Osteocyte (in vitro differentiated cells): ENCODE measurements at places on chromosomes 12 and 14. TPM values are rescaled to one million over a fixed set of nuclear protein-coding genes. Genes with fewer than 3 reads are reported as not detected.
A peak's percentile ranks its signal among the peaks of the same experiment; 100 is the strongest.

Gene ALG10B
- total RNA-seq, result 11.8 and 12.5 TPM in 2 replicates

Gene BCL2L14
- total RNA-seq, result not detected in 2 replicates

GRCh38 chr14:92760524-92760805 lies 12.0 kb upstream of the LGMN start:
- no peak for DNase-seq

- peak; percentile 56 for DNase-seq
Observed at GRCh38 chr14:105107351-105107750, 42.1 kb upstream of the GPR132 start.

GRCh38 chr14:76193696-76194095 lies 42.0 kb downstream of the GPATCH2L start:
- DNase-seq, result no peak

DNA sequence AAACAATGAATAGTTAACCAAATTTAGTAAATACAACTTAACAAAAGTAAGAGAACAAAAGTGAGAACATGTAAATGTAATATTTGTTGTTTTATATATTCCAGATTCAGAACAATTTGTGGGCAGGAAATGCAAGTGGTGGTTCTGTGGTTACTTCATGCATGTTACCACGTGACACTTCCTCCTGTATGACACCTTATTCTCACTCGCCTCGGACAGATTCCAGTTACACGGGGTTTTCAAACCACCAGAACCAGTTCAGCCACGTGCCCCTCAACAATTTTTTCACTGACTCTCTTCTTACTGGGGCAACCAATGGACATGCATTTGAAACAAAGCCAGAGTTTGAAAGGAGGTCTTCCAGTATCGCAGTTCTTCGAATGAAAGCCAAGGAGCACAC lies 21.0 kb downstream of the ALX1 start:
- DNase-seq, result no peak

Gene OR10G2
- not detected in 2 replicates for total RNA-seq

DNA sequence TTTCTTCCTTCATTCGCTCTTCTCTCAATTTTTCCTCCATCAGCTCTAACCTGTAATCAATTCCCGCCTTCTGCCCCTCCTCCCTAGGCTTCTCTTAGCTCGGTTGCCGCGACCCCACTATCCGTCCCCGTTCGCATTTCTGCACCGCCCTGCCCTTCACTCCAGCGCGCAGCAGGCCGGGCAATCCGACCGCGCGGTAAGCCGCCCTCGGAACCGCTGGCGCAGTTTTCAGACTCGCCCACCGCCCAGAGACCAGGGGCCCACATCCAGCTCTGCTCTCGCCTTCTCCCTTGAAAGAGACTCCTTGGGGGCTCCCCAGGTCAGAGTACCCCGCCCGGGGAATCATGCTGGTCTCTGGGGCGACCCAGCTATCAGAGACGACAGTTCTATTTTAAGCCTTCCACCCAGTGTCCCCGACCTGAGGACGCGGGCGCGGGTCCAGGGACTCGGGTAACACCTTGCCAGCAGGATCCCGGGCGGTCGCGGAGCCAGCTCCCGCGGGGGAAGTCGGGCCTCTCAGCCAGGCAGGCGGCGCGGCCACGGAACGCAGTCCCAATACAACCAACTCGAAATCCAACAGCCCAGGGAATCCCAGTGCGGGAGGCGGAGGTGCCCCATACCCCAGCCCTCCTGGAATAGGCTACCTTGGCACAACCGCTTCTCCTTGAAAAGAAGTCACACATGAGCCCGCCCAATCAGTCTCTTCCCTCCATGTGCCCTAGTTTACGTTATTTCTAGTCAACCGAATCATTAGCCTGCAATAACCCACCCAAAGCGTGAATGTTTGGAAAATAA lies 5.7 kb upstream of the SLC38A4 start:
- no peak for DNase-seq

DNA sequence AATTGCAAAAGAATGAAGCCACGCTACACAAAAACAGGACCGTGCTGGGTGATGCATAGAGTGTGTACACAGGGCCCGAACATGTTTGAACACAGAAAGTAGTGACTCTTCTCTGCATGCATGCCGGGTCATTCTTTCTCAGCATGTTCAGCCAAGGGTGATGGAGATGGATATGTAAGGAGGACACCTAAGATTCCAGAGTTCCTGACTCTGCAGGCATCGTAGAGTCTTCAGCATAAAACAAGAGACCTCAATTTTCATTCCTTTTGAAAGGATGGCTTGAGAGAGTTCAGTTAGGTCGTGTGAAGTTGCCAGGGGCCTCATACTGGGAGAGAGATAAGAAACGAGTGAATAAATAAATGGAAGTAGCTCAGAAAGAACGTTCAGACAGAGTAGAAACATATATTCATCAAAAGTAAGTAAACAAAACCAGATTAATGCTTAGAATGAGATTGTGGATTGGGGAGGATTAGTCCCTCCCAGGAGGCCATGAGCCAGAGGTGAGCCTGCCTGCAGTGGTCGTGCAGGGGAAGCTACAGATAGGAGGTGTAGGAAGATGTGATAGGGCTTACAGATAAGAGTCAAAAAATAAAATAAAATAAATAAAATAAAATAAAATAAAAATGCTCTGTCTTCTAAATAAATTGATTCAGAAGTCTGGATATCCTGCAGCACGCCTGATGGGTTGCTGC lies 27.6 kb upstream of the SEL1L start:
- no peak for DNase-seq

DNA sequence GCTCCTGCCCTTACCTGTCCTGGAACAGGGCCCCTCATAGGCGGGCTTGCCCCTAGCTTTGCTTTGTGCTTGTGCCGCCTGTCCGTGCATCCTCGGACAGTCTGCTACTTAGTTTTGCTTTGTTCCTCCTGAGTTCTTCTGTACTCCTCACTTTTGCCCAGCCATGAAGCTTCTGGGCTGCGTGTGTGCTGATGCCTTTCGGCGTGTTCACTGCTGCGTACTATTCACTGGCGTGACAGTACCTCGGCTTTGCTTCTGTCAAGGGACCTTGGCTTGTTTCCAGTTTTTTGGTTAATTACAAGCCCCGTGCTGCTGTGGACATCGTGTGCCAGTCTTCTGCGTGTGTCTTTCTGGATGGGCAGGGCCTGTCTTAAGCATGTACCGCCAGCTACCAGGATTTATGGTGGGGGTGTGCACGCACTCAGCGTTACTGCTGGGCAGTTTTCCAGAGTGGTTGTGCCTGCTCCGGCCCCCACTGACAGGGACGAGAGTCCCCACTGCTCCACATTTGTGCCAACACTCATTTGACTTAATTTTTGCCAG lies 2.5 kb downstream of the PACS2 start:
- no peak for DNase-seq

DNA sequence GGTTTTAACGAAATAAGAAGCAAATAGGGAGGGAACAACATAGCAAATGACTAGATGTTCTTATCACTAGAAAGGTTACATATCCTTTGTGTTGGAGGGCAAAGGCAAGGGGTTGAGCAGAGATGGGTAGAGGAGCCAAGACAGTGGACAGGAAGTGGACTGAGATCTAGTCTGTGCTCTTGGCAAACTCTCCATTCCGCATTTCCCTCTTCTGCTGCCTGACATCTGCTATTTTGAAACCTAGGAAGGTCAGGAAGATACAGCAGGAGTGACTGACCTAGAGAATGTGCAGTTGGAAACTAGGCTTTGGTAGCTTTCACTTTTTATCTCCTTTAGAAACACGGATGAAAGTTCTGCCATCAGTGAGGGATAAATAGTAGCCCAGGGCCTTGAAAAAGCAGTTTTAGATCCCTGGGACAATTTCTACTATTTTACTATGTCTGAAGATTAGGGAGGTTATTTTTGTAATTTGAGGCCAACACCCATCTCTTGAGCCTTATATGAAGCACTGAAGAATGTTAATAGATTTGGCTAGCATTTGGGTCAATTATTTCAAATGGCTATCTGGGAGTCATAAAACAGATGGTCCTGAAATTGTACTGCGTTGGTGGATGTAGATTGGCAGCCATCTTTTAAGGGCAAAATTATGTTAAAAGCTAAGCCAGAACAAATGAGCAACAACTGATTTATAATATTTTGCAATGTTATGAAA lies 410.3 kb downstream of the PCNX1 start:
- DNase-seq, result no peak

Gene VWF
- 0.13 and 0.31 TPM in 2 replicates for total RNA-seq

Gene ZNF410
- 41.8 and 42.2 TPM in 2 replicates for total RNA-seq

- DNase-seq, result no peak
Observed at GRCh38 chr14:100899884-100900771, 3.4 kb downstream of the RTL1 start.

DNA sequence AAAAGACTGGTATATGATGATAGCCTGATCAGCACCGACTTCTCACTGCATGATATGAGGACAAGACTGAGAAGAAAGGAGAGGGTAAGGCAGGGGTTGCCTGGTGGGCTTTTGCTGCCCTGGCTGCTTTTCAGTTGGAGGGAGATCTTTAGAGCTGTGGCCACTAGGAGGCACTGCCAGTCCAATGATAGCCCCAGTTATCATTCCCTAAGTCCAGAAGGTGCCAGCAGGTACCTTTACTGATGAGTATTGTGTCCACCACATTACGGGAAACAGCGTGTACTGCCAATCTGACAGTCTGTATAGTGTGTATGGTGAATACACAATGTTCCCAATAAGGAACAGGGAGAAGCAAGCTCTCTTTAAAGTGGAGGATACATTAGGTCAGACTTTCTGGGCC lies 55.8 kb upstream of the CCDC175 start:
- no peak for DNase-seq

- DNase-seq, result no peak
Observed at GRCh38 chr12:93602897-93603668, 30.6 kb downstream of the SOCS2 start.
